Posterior cingulate gyrus (tissue), 11 donors: ENCODE measurements at places on chromosomes 3 and 15.

DNA sequence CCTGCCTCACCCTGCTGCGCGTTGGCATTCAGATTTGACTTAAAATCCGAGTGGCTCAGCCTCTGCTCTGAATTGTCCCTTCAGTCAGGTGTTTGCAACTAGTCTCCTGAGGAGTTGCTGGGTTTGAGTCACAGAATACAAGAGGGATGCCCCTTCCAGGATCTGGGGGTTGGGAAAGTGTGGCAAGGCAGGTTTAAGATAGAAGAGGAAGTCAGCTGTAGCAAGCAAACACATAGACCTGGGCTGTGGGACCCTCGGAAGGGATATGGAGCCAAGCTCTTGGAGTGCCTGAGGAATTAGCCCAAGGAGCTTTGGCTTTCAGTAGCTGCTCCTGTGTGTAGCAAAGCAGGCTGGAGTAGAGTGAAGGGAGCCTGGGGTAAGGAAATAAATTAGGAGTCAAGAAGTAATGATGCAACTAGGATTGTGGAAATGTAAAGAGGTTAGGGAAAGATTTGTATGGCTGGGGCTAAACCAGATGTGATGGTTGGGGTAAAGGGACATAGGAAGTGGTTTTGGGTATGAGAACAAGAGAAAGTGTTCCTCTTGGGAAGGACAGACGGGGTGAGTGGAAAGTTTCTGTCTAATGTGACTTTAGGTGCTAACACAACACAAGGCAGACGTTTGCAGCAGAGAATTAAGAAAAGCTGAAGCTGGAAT lies 41.2 kb downstream of the RAB7A start:
- DNase-seq = no peak

DNA sequence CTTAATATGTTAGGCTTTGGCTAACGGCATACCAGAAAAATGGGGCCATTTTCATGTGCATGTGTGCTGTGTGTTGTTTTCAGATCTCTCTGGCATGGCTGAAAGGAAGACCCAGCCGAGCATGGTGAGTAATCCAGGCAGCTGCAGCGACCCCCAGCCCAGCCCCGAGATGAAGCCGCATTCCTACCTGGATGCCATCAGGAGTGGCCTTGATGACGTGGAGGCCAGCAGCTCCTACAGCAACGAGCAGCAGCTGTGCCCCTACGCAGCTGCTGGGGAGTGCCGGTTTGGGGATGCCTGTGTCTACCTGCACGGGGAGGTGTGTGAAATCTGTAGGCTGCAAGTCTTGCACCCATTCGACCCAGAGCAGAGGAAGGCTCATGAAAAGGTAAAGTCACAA lies 15.1 kb downstream of the MKRN2 start:
- no peak for DNase-seq

GRCh38 chr3:132507657-132508056 lies 89.4 kb upstream of the ACKR4 start:
- no peak for DNase-seq

DNA sequence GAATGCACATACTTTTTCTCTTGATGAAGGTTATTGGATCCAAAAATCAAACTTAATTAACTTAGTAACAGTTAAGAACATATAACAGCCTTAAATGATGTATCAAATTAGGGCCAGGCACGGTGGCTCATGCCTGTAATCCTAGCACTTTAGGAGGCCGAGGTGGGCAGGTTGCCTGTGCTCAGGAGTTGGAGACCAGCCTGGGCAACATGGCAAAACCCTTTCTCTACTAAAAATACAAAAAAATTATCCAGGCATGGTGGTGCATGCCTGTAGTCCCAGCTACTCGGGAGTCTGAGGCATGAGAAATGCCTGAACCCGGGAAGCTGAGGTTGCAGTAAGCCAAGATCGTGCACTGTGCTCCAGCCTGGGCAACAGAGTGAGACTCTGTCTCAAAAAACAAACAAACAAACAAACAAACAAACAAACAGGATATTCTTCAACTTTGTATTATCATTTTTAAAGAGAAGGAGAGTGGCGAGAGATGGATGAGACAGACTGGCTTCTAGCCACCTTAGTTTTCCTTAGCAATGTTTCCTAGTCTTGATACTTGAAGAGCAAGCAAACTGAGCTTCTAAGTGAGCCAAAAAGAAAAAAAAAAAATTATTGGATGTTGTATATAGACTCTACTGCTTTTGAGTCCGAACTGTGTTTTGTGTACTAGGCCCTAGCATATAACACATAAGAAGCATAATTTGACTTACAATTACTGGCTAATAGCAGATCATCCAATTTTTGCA lies 13.8 kb downstream of the SPRED1 start:
- DNase-seq = no peak

DNA sequence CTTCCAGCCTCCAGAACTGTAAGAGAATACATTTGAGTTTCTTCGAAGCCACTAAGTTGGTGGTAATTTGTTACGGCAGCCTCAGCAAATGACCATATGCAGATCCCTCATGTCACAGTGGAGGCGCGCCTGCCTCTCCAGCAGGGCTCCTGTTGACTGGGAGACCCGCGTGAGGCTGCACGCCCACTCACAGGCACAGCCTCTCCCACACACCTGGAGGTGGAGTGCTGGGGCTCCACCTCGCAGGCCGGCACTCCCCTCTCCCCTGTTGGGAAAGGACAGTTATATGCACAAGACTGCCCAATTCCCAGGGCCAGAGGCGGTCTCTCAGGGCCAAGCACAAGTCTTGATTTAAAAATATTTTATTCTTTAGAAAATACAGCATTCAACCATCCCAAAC lies 2.8 kb upstream of the TLR9 start:
- DNase-seq = peak; percentile 82

GRCh38 chr3:70889162-70890019 lies 577.0 kb upstream of the MDFIC2 start:
- DNase-seq = no peak

GRCh38 chr15:47812470-47812999 lies 95.2 kb downstream of the SEMA6D start:
- no peak for DNase-seq
